CD4-positive, alpha-beta T cell treated with Interleukin-17A for 4 hours (primary cell): ENCODE measurements at places on chromosomes 2 and 18.

DNA sequence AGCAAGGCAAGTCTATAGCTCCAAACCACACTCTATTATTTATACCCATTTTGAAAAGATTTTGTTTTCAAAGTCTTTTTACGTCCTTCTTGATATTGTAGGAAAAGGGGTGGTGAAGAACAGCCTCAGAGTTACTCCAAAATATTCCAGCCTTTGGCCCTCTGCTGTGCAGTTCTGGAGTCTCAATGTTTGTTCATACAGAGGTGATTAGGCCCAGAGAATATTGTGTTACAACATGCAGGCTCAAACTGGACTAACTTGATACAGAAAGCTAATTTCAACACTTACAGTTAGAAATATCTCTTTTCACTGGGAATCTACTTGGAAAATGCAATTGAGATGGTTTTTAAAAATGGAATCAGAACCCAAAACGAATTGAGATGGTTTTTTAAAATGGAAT, 40.4 kb upstream of the SLC25A52 start:
- no peak for DNase-seq

DNA sequence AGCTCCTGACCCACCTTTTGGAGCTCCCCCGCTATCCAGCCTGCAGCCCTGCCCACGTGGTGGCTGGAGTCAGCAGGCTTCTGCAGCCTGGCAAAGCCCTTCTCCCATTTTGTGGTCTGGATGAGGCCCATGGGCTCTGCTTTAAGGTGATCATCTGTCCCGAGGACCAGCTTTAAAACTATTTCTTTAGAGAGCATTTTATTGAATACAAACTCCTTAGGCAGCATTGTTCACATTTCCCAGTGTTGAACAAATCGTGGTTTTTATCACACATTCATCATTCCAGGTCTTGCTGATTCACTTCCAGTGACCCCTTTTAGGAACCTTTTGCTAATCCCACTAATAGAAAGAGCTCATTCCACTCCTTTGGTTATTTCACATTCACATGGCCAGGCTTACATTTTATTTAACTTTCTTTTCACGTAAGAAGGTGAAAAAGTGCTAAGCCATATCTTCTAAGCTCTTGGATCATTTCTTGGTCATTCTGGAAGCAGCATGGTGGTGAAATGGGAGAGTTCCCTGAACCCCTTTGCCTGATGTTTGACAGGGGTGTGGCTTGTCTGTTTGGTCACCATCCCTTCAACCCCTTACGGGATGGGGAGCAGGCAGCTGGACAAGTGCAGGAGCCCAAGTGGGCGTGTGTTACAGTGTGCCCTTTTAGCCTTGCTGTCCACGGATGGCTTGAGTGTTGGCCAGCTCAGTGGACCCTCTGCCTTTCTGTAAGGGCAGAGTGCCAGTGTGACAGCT, 80.4 kb upstream of the RAPGEF4 start:
- DNase-seq = no peak

DNA sequence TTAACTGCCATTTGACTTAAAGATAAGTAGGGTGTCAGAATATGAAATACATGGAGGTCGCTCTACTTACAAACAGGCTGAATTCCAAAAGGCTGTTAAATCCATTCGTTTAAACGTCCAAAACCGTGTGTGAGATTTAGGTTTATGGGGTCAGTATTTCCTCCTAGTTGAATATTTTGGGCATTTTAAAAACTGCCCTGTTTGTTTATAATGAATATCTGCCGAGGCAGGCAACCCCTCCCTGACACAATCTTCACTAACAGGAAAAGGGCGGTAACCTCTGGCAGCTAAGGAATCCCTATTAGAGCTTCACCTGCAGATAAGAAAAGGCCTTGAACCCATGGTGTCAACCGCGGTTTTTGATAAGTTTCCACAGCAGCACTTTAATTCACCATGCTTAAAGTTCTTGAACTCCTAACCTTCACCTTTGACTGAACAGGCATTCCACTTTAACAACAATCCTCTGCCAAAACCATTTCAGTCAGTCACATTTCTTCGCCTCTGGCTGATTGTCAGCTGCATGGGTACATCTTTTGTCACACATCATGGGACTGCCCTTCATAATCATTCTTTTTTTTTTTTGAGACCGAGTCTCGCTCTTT, 17.8 kb downstream of the TRAK2 start:
- no peak for DNase-seq

GRCh38 chr18:980586-980985, 75.9 kb downstream of the ADCYAP1 start:
- no peak for DNase-seq

- DNase-seq = no peak
Measured at GRCh38 chr2:166784296-166784946, 103.9 kb upstream of the XIRP2 start.

DNA sequence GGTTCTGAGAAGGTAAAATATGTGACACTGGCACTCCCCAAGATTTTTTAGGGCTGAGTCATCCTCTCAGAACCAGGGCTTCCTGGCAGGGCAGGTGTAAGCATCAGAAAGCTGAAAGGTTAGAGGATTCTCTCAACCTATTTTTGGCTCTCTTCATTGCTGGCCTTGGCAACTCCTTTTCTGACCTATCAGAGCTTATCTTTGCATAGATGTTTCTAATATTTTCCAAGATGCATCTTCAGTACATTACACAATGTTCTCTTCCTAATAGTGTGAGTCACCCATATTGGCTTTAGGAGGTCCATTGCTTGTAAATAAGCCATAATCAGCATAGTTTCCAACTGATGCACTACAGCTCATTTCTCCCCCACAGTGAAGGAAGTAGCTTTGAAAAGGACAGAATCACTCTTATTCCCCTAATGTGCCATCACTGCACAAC, 2008.4 kb upstream of the PIK3C3 start:
- DNase-seq = no peak
